Progenitor cell of endocrine pancreas (in vitro differentiated cells): ENCODE measurements at places on chromosomes 2 and 18.

- no peak for DNase-seq
These were observed 14.7 kb downstream of the SLC14A1 start for GRCh38 chr18:45738660-45739059.

GRCh38 chr2:241720560-241720959 lies 13.9 kb upstream of the D2HGDH start:
- DNase-seq: no peak

DNA sequence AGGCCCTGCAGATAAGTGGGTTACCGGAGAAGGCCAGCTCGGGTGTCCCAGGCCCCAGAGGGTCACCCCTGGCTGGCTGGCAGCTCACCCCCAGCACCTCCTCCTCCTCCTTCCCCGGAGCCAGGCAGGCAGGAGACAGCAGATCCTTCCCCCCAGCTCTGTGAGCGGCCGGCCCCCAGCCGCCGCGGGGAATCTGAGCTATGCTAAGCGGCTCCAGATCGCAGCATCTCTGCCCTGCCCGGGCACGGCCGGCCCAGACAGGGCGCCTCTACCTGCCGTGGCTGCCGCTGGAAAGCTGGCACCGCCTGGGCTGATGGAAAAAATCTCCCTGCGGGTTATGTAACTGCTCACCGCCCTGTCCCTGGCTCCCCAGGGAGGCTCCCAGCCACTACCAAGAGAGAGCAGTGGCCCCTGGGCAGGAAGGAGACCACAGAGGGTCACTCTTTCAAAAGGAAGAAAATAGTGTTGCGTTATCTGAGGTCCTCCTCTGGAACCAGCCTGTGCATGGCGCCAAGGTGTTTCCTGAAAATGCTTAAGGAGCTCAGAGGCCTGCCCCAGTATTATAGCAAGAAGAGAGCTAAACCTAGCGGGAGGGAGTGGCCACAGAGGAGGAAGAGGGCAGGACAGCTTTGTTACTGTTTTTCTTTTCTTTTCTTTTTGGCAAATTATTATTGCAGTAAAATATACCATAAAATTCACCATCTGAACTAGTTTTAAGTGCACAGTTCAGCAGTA lies 179.0 kb downstream of the SMAD7 start:
- no peak for DNase-seq

GRCh38 chr2:96683307-96683706 lies 40.7 kb downstream of the FER1L5 start:
- DNase-seq: no peak

DNA sequence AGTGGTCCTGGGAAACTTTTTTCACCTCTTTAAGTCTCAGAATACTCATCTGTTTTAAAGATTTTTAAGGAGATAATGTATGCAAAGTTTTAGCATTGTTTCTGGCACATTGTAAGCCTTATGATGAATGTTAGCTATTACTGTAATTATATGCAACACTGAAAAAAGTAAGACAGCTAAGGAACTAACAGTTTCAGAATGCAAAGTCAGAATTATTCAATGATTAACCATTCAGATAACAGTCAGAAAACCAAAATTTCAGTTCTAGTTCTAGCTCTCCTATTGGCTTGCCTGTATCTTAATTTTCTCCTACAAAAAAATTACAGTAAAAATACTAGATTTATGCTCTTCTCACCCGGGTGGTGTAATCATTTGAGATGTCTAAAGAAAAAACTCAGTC lies 101.1 kb downstream of the SLC4A10 start:
- no peak for DNase-seq

- DNase-seq: no peak
These were observed 83.8 kb downstream of the STRN start for GRCh38 chr2:36882532-36882931.

DNA sequence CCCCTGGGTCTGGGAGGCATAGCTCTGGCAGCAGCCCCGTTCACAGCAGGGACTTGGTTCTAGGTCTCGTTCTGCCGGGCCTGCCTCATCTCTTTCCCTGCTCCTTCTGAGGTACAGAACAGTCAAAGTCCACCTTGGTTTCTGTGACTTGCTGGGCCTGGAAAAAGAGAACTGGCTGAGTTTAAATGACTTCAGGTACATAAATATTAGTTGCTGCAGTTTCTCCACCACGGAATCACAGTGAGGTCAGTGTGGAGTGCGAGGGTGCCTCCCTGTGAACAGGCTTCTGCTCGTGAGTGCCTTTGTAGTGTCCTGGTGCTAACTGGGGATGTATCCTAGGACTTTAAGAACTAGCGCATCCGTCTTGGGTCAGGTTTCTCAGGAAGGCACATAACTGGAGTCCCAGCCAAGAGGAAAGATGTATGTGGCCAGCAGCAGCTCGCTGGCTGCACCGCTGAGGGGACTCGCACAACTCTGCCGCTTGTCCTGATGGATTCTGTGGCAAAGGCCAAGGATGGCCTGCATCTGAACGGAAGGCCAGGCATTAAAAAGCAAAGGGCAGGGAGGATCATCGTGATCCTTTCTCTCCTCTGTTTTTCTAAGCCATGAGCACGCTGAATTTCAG lies 188.6 kb downstream of the SH3RF3 start:
- no peak for DNase-seq

GRCh38 chr2:28054916-28055315 lies 164.4 kb downstream of the BABAM2 start:
- DNase-seq: no peak

DNA sequence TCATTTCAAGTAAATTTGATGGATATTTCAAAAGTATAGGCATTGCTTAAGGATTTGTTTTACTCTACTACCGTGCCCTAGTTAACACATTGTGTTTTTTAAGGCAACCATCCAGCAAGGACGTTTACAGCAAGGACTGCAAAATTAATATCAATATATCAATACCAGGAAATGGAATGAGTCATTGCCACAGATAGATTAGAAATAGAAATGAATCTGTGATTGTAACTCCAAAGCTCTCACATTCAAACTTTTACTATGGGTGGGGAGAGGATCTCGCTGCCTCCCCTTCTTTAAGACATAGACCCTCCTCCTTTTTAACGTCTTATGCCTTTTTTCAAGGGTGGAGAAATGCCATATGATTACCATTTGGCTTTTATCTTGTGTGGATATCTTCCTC lies 3.8 kb downstream of the CD28 start:
- DNase-seq: no peak

DNA sequence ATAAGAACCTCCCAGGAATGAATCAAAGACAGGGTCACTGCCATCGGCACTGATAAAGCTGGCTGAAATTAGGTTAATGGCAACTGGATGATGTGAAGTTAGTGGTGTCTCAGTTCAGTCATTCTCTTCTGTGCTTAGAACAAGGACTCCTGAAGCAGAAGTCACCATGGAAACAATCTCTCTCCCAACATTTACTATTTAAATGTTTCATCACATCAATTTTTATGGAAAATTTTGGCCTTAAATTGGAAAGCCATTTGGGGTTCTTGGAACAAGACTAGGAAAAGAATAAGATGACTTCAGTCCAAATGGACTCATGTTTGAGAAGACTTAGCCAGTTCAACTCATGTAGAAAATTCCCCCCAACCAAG lies 15.5 kb upstream of the ARL5A start:
- no peak for DNase-seq

DNA sequence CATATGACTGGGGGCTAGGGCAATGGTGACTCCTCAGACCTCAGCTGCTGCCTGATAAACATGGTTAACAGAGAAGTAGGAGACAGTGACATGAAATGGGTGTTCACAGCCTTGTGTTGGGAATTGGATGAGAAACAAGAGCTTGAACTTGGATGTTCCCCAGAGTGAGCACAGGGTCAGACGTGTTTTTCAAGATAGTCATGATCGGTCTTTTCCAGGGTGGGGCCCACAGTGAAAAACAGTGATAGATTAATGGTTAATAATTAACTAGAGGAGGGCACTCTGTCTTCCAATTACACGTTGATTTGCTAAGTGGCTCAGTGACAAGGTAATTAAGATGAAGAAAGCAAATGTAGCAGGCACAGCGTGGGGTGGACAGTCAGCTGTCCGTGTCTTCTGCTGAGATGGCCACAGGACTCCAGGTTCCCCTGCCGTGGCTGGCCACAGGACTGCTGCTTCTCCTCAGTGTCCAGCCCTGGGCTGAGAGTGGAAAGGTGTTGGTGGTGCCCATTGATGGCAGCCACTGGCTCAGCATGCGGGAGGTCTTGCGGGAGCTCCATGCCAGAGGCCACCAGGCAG lies at the start of gene UGT1A3:
Gene UGT1A3 (plus strand): TSS at position 320 of the 579 bp plus-strand sequence. CDS start 85 bp downstream, at position 405.
- no peak for DNase-seq
